NCI-H1436 (cell line): ENCODE measurements at places on chromosomes 1 and 21.

DNA sequence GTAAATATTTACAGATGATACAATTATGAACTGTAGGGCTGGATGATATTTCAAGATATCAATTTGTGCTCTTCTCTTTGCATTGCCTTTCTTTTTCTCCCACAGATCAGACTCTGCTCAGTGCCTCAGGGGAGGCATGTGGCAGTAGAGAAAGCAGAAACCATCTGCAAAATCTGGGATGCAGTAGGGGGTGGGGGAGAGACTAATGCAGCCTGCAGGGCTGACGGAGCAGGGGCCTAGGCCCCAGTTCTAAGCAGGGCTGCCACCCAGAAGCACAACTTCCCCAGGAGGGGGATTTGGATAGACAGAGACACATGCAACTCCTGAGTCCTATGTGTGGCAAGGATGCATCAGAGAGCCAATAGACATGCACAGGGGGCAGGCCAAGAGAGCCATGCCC is 511.6 kb downstream of the SMYD3 start:
- DNase-seq, result no peak

- DNase-seq, result no peak
Observed at GRCh38 chr1:208139434-208140045, 104.6 kb downstream of the PLXNA2 start.

DNA sequence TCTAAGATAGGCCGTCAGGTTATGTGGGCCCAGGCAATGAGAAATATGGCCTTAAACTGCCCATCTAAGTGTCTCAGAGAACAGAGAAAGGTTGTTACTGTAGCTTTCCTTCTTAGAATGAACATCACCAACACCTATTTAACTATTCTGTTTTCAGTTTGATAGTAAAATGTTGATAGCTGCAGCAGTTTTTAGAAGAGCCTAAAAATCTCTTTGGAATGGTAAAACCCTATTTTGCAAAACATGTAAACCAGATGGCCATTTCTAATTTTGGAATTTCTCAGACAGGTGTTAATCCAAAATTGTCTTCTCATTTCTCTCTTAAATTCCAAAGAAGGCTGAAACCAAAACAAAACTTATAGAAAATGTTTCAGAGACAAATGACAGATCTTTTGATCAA is 57.5 kb downstream of the DIPK1A start:
- DNase-seq, result no peak

DNA sequence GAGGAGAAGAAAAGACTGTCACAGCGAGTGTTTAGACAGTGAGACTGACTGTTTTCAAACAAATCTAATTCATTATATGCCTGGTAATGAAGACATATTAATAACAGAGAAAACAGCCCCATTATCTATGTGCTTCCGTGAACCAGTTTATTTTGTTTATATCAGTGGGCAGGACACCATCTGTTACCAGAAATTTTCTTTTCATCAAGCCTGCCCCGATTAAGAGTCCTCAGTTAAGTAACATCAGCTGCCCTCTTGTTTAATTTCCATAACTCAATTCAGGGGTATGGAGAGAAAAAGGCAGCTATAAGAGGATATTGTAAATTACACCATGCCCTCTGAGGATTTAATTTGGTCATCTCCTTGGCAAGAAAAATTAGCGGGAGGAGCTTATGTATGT is 94.0 kb downstream of the TMEM200B start:
- DNase-seq, result no peak

DNA sequence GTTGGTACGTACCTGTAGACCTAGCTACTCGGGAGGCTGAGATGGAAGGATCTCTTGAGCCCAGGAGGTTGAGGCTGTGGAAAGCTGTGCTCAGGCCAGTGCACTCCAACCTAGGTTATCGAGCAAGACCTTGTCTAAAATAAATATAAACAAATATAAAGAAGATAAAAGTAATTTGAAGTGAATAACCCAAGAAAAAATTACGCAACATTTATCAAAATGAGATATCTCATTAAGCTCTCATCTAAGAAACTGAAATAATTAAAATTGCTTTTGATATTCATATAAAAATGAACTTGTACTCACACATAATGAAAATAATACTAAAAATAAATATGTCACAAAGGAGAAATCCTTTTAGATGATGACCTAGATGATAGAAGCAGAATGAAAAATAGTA is 647.1 kb upstream of the NCAM2 start:
- no peak for DNase-seq

DNA sequence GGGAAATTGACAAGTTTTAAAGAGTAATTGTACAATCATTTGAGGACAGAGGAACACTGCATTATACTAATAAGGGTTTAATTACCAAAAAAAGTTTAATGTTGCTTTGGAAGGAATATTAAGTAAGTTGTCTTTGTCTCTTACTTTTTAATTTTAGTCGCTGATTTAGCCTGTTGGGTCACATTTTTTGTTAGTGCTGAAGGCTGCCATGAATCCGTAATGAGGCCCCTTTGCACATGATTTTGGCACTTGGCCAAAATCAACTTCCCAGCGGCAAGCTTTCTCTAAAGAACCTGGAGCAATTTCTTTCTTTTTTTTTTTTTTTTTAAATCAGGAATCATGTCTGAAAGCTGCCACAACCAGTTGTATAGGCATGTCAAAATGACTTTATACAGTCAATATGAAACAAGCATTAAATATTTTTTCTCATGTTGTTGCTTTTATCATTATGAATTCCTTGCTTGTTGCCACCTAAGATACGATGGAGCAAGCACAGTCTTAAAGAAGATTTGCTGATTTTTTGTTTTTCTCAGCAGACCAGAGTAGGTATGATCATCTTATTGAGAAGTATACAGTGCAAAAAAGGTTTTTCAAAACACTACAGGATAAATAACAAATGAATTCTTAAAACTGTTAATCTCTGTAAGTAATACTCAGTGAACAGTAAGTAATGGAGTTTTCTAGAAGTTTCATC is 690.4 kb downstream of the USP25 start:
- peak; percentile 41 for DNase-seq

DNA sequence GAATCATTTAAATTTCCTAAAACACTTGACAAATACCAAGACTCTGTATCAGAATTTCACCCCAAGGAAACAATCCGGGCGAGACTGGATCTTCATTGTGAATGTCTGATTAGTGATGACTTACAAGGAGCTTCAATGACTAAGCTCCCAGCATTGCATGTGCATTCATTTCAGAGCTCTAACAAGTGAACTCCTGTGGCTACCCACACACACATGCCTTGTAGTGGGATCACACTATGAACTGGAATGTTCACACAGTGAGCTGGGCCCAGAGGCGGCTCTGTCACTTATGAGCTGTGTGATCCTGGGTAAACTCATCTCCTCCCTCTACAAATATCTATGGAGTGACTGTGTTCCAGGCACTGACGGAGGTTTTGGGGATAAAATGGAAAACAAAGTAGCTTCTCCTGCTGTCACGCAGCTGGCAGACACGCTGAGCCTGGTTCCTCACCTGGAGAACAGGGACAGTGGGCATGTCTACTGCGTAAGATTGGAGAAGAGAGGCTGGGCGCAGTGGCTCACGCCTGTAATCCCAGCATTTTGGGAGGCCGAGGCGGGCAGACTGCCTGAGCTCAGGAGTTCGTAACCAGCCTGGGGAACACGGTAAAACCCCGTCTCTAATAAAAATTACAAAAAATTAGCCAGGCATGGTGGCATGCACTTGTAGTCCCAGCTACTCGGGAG is 56.9 kb downstream of the CLSTN1 start:
- DNase-seq, result no peak
